ENCODE measurements at places on chromosomes 12 and 14.

- DNase-seq, result no peak
Measured at GRCh38 chr12:11777962-11778361, 128.5 kb downstream of the ETV6 start.

GRCh38 chr14:92506231-92506630, 7.3 kb upstream of the RIN3 start:
- peak; percentile 74 for DNase-seq

DNA sequence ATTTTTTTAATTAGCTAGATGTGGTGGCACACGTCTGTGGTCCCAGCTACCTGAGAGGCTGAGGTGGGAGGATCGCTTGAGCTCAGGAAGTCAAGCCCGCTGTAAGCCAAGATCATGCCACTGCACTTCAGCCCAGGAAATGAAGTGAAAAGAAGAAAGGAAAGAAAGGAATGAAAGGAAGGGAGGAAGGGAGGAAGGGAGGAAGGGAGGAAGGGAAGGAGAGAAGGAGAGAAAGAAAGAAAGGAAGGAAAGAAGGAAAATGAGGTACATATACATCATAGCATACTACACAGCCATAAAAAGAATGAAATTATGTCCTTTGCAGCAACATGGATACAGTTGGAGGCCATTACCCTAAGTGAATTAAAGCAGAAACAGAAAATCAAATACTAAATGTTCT, 12.2 kb downstream of the DNAI7 start:
- no peak for DNase-seq

- peak; percentile 79 for DNase-seq
Measured at GRCh38 chr14:50871914-50872732, at the start of gene ABHD12B. Gene ABHD12B (plus strand): TSS chr14:50872053. CDS start chr14:50872175, 122 bp downstream.

DNA sequence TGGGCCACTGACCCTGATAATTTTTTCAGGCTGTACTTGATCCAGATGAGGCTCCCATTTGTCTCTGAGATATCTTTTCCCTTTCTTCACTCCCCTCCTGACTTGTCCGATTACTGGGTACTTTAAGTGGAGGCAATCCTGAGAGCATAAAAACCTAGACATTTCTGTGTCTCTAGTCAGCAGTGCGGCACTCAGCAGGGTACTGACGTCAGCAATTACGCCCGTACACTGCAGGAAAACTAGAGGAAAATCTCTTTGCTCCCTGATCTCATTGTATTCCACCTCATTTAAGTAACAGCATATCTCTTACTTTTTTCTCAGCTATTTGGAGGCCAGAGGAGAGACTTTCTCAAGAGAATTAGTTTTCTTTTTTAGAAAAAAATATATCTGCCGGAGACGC, 315.5 kb upstream of the OR4E1 start:
- no peak for DNase-seq

GRCh38 chr12:111753144-111753881, 13.4 kb upstream of the ALDH2 start:
- peak; percentile 86 for DNase-seq
